ENCODE measurements at places on chromosomes 11 and 22.

GRCh38 chr11:87366346-87366745 is 328.6 kb downstream of the TMEM135 start:
- no peak for DNase-seq

DNA sequence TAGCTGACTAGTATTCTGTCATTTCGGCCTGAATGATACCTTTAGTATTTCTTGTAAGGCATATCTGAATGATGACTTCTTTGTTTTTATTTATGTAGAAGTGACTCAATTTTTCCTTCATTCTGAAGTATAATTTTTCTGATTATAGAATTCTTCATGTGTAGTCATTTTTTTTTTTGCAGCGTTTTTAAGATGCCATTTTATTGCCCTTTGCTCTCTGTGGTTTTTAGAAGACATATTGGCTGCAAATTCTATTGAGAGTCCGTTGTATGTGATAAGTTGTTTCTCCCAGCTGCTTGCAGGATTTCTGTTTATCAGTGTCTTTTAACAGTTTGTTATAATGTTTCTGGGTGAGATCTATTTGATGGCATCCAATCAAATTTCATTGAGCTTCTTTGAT is 1224.8 kb downstream of the JRKL start:
- DNase-seq: no peak

GRCh38 chr11:33344611-33345010 is 87.4 kb downstream of the HIPK3 start:
- no peak for DNase-seq

- DNase-seq: no peak
Measured at GRCh38 chr11:16984229-16984628, 30.0 kb downstream of the PLEKHA7 start.

DNA sequence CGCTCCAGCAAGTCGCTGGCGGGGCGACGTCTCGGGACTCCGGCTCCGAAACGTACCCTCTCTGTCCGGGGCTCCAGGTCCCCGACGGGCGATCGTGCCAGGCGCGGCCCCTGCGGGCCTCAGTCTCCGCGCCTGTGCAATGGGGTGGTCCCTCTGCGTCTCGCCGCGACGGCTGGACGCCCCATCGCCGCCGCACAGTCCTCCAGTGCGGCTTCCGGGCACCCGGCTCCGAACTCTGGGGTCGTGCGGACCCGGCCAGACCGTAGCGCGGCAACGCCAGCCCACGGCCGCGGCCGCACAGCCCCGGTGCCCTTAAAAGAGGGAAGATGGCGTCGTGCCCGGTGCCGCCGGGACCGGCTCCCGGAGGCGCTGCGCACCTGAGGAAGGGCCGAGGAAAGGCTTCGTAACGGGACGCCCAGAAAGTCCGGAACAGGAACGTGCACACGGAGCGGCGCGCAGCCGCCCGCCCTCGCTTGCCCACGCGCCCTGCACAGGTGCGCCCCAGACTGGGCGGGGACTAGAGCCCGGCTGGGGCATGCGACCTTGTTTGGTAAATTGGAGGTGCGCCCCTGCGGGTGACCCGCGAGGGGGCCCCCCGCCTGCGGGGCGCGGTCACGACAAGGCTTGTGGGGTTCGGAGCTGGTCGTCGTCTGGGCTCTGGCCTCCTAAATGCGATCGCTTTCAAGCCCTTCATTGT is 525 bp downstream of the BIK start:
- DNase-seq: no peak

DNA sequence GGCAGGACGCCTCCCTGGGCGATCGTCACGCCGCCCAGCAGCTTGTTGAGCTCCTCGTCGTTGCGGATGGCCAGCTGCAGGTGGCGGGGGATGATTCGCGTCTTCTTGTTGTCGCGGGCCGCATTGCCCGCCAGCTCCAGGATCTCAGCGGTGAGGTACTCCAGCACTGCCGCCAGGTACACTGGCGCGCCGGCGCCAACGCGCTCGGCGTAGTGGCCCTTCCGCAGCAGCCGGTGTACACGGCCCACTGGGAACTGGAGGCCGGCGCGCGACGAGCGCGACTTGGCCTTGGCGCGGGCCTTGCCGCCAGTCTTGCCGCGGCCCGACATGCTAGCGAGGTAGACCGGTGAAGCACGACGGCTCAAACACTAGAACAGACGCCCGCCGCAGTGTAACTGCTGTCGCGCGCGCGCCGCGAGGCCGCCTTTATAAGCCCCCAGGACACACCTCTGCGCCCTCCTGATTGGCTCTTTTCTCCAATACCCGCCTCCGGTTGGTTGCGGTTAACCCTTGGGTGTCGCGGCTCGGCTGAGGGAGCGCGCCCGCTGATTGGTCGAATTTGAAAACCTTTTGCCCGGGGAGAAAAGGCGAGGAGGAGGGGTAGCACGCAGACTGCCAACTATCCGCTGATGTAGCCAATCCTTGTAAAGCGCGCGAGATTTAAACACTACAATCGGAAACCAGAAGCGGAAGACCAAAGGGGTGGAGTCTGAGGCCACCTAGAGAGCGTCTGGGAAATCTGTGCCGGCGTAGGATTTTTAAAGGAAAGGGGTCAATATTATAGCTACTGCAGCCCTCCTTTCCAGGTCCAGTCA is 6.4 kb downstream of the DPAGT1 start:
- peak; percentile 100 for DNase-seq

- DNase-seq: no peak
Measured at GRCh38 chr22:47086596-47087248, 324.3 kb downstream of the TBC1D22A start.

GRCh38 chr11:665062-665703 is 28.1 kb downstream of the DRD4 start:
- DNase-seq: no peak

- DNase-seq: no peak
Measured at GRCh38 chr22:22094921-22095320, 112.3 kb upstream of the TOP3B start.

Measured in NCI-H774 (cell line).